Type B pancreatic cell (in vitro differentiated cells): ENCODE measurements at places on chromosomes 7 and 10. TPM values are rescaled to one million over a fixed set of nuclear protein-coding genes. Genes with fewer than 3 reads are reported as not detected.

DNA sequence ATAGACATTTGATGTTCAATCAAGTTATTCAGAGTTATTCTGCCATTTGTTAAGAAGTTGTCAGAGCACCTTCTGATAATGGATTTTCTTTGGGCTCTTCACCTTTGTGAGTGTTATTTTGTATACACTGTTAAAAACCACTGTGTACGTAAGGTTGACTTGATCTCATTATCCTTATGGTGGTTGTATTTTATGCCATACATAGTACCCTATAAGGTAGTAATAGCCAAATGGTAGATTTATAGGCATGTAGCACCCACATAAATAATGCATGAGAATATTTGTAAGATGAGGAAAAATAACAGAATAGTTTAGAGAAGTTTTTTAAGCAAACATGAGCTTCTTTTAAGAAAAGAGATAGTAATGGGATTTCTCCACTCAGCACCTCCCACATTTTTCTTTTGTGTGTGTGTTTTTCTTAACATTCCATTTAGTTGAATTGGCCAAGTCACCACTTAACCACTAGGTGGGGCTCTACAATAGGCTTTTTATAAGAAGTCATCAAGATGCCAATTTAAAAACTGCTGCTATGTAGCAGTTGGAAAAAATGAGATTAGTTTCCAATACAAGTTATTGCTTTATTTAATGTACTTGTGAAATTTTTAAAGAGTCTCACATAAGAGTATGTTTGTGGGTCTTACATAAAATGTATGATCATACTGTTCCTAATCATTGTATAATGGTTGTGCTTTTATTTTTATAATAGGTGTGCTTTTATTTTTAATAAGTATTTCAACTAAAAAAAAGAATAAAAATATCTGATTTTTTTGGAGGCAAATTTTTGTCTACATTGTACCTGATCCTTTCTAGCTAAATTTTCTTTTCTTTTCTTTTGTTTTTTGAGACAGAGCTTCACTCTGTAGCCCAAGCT lies 41.1 kb upstream of the STMP1 start:
- DNase-seq = no peak

- DNase-seq = no peak
These were observed at the start of gene ZNF804B for GRCh38 chr7:88759230-88760135. ZNF804B (plus strand) TSS chr7:88759700; CDS start chr7:88759977, 277 bp downstream.

DNA sequence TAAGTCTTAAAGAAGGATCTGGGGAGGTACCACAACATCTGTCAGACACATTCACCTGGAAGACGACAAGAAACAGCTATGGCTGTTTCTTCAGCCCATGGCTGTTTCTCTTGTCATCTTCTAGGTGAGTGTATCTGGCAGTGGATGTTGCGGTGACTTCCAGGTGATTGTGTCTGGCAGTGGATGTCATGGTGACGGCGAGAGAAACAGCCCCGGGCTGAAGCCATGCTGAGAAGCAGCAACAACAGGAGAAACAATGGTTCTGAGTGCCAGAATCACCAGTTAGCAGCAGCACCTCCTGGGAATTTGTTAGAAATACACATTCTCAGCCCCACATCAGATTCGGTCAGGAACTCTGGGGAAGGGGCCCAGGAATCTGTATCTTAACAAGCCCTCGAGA lies 68.6 kb upstream of the SYPL1 start:
- DNase-seq = no peak

DNA sequence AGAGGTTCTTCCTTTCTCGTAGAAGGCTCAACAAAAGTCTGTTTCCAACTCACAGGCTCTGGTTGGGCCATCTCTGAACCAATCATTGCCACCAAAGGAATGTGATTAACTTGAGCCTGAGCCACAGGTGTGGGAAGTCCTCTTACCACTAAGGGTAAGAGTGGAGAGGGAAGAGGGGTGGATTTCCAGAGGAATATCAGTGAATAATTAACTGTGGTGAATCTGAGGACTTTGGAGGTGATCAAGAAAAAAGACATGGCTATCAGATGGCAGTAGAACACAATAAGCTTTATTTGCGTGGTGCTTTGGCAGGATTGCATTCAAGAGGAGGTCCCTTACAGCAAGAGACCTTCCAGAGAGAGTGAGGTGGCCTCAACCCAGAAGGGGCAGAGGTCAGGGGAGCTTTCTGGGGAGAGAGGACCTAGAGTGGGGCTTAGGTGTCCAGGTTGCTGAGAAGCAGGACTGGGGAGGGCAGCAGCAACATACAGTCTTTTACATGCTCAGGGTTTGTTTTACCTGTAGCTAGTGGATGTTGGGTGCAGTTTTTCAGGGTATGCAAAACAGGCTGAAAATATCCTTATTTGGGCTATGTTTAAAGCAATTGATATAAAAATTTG lies 61.4 kb downstream of the BBS9 start:
- DNase-seq = no peak

- no peak for DNase-seq
These were observed 11.5 kb upstream of the UNCX start for GRCh38 chr7:1220977-1221745.

- DNase-seq = no peak
These were observed 102.0 kb downstream of the GRK5 start for GRCh38 chr10:119309423-119309770.

DNA sequence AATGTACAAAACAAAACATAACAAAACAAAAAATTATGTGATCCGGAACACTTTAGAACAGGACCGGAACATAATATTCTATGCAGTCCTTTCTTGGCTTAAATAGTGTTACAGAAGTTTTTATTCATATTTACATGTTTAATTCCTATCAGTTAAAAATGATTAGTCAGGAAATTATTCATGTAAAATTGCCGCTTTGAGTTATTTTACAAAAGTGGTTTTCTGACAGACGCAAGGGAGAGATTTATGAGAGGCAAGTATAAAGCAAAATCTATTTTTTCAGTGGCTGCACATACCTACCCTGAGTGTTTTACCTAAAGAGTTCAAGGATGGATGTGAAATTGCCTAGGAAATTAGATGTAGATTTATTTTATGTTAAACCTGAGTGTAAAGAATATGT lies 230.7 kb upstream of the DKK1 start:
- DNase-seq = no peak

DNA sequence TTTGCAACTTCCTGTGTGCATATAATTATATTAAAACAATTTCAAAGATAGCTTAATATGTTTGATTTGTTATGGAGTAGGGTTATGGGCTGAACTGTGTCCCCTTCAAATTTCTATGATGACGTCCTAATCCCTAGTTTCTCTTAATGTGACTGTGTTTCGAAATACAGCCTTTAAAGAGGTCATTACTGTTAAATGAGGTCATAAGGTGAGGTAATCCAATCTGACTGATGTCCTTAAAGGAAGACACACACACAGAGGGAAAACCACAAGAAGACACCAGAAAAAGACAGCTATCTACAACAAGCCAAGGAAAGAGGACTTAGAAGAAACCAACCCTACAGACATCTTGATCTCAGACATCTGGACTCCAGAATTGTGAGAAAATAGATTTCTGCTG lies 407.4 kb downstream of the MAGI2 start:
- no peak for DNase-seq

GRCh38 chr10:132497063-132497680 lies 40.4 kb upstream of the INPP5A start:
- DNase-seq = no peak

GRCh38 chr7:116511552-116512519 lies 12.3 kb downstream of the CAV2 start:
- DNase-seq = no peak

GRCh38 chr7:4257146-4258111 lies 424.7 kb upstream of the FOXK1 start:
- no peak for DNase-seq

- no peak for DNase-seq
These were observed 414.2 kb upstream of the MTPN start for GRCh38 chr7:136391371-136391770.

DNA sequence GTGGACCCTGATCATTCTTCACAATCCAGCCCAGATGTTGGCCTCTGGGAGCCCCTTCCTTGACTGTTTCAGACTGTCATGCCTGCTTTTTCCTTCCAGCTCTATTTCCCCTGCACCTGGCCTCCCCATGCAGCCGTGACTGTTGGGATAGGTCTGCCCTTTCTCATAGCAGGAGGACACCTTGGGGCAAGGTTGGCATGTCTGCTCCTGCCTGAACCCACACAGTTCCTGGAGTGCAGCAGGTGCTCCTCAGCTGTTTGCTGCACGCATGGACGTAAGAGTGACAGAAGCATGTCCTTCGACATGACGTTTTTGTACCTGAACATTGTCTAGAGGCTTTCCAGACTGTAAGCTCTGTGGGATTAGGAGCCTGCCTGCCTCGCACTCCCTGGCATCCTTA lies 24.0 kb downstream of the POR start:
- no peak for DNase-seq

- DNase-seq = no peak
These were observed 290.8 kb downstream of the NXPH1 start for GRCh38 chr7:8724080-8724718.

DNA sequence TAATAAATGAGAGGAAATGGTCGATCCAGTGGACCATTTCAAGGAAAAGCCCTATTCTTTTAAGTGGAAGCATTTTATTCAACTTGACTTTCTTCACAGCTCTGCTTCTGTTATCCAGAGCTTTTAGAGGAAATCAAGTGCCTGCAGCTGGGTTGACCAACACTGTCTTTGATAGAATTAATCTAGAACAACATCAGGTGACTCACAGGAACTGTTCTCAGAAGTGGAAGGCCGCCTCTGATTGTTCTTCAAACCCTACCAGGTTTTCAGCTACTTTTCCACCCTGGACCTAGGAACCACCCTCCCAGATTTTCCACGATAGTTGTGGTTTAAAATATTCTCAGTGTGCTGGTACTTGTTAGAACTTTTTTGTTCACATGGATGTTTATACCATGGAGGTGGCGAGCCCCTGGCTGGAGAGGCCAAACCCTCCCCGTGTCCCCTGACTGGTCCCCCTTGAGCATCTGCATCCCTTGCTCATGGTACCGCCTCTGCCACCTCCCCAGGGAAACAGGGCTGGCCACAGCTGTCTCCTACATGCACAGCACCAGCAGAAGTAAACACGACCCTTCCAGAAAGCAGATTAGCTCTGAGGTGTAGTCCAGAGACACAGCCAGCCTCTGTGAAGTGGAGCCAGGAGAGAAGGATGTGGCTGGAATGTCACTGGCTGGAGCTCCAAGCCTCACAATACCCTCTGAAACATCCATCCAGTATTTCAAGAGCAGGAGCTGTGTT lies 293.3 kb downstream of the USP6NL start:
- DNase-seq = no peak

Gene C10orf90
- total RNA-seq = 1.5 TPM in 1 of 2 replicates, not detected in the other

Gene P4HA1
- 24.6 and 38.9 TPM in 2 replicates for total RNA-seq

Gene COL1A2
- total RNA-seq = 23.0 and 692 TPM in 2 replicates

Gene THSD7A
- 3.8 and 14.3 TPM in 2 replicates for total RNA-seq

Gene BAIAP2L1
- 28.0 and 43.7 TPM in 2 replicates for total RNA-seq

Gene OR9A2
- not detected in 2 replicates for total RNA-seq

Gene GPR26
- 0.14 and 1.8 TPM in 2 replicates for total RNA-seq

Gene NEUROG3
- total RNA-seq = 0.51 and 0.93 TPM in 2 replicates

Gene WIPF3
- total RNA-seq = 1.7 TPM in 2 replicates
